ENCODE measurements at places on chromosomes 7 and 10.

DNA sequence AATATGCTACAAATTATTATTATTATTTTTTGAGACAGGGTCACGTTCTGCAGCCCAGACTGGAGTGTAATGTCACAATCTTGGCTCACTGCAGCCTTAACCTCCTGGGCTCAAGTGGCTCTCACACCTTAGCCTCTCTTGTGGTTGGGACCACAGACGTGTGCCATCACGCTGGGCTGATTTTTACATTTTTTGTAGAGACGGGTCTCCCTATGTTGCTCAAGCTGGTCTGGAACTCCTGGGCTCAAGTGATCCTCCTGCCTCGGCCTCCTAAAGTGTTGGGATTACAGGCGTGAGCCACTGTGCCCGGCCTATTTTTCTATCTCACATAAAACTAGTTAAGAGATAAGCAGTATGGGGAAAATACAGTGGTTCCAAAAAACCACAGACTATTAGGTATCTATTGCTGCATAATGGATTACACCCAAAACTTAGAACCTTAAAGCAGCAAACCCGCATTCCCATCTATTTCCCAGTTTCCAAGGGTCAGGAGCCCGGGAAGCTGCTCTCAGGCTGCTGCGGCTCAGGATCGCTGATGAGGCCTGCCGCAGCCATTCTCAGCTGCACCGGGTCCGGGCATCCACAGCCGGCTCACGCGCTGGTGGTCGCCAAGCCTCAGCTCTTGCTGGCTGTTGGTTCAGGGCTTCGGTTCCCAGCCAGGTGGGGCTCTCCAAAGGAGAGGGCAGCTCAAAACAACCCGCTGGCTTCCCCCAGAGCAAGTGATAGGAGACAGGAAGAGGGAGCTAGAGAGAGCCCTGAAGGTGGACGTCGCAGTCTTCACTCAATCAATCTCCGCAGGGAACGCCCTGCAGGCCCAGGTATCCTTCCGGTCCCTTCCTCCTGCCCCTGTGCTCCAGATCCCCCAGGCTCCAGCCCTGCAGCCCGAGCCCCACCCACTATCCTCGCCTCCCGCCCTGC lies 128.2 kb downstream of the UBE2H start:
- DNase-seq: no peak

GRCh38 chr10:27626890-27627289 lies 118.7 kb downstream of the MKX start:
- DNase-seq: no peak

GRCh38 chr10:19762026-19762425 lies 54.2 kb upstream of the PLXDC2 start:
- no peak for DNase-seq

DNA sequence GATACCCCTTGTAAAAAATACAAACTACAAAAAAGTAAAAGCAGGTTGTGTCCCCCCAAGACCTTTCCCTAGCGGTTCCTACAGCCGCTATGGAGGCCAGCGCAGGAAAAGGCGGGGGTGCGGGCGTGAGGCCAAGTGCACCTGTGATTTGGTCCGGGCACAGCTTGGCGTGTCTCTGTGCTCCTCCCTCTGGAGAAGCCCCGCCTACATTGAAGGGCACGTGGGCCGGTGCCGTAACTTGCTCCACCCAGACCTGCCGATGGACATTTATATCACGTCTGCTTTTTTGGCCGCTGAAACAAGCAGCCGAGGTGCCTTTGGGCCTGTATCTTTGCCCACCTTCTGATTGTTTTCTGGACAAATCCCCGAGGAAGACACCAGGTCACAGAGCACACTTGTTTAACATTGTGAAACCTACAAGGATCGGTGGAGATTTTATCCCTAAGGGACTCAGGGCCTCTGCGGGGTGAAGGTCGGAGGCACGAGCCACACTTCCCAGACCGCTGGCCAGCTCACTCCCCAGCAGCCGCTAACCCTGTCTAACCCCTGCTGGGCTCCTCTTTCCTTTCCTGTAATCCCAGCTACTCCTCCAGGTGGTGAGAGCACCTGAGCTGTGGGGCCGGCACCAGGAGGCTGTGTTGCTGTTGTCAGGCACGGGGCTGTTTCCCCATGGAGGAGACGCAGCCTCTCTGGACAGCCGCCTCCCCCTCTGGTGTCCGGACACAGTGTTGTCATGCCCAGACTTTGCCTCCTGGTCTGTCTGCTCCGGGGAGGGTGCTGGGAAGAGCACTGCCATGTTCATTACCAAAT lies 18.8 kb upstream of the INPP5A start:
- DNase-seq: no peak

DNA sequence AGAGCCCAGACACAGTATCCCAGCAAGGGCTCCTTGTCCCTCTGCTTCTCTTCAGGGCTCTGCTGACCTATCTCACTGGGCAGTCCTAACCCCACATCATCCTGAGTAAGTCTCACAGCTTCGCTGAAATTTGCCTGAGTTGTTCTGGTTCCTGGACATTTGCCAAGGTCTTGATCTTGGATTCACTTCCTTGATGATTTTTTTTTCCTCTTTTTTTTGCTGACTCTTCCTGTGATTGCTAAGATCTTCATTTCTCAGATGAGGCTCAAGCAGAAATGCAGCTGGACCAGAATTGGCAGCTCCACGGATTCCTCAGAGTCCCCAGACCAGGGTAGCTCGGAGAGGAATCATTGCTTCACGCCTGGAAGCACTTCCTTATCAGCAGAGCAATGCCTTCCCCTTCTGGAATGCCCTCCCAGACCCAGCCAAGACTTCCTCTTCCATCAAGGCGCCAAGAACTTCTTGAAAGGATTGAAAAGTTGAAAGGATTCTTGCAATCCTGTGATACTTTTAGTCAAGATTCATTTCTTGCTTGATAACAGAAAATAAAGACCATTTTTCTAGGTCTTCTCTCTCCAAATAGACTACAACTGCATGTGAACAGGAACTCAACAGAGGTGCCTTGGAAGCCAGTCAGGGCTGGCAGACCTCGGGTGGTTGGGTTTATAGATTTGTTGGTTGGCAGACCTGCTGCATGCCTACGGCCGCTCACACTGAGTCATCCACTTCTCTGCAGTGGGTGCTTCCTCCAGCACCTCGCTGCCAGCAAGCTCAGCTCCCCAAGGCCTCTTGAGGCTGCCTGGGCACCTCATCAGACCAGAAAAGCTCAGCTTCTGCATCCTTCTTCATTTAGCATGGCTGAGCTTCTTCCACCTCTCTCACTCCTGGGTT lies 8.8 kb upstream of the AFAP1L2 start:
- no peak for DNase-seq

DNA sequence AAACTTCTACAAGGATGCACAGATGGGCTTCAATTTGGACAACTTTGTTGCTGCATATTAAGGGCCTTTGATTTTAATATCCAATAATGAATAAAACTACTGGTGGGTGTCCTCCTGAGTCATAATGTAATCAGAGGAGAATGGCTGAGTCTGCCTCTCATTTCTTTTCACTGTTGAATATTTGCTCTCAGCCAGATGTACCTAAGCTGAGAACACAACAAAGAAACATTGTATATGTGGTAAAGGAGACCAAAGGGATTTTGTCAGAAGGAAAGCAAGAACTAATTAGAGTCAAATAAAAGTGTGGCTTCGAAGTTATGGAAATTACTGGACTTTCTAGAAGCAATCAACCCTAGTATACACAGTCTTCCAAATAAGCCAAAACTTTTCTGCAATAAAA lies 131.0 kb upstream of the BET1 start:
- no peak for DNase-seq

DNA sequence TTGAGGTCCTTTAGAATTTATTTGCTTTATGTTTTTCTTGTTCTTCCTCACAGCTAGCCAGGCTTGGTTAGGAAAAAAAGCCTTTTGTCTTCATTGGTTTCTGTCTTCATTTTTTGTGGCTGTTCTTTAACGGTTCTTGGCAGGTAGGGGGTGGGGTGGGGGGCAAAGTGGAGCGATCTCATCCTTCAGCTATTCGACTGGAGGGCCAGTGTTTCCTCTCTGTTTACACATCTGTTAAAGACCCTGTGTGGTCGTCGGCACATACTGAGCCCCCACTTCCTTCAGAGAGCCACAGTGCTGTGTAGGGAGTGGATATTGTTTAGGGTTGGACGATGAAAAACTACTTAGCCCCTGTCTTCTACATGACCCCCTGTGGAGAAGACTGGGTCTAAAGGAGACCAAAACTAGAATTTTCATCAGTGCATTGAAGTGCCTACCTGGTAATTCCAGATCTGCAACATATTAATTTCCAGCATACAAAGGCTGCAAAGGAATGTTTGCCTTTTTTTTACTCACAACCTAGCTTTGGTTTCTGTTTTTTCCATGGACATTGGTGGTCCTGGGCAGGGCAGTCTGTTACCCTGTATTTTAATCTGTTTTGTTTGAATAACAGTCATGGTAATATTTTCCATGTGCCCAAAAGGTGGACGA lies 29.0 kb downstream of the PRPF18 start:
- DNase-seq: no peak

- no peak for DNase-seq
These were observed 8.0 kb upstream of the EPHA1 start for GRCh38 chr7:143416565-143417149.

DNA sequence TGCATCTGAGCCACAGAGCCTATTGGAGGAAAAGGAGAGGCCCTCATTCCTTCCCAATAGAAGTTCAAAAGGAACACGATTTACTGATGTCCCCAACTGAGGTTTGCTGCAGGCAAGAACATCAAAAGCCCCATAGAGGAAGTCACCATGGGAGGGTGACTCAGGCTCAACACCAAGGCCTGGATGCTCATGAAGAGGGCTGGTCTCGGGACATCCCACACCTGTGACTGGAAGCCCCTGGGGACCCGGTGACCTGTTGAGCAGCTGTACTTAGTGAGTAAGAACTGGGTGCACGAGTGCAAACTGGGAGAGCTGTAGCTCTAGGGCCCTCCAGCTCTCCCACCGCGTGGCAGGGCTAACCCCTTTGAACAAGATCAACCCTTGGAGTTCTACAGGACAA lies 38.0 kb downstream of the CYTH3 start:
- no peak for DNase-seq

GRCh38 chr10:78312197-78313047 lies 278.8 kb downstream of the RPS24 start:
- DNase-seq: no peak

DNA sequence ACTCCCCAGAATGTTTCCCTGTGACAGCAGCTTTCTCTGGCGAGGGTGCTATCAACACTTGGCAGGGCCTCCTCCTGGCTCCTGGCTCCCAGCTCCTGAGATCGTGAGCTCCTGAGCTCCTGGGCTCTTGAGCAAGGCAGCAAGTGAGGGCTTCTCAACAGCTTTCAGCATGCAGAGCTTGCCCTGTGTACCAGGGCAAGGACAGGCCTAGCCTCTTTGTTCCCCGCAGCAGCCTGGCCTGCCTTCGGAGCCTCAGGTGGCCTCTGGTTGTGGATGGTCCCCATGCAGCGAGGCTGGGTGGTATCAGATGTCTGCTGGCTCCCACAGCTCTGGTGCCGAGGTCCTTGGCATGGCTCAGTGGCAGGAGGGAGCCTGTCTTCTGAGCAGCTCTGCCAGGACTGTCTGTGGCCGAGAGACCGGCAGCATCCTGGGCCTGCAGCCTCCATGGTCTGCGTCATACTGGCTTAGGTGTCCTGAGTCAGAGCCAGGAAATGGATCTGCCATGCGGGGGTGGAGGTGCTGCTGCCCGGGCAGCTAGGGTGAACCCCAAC lies 44.2 kb downstream of the ZMIZ1 start:
- no peak for DNase-seq

GRCh38 chr10:108434559-108435252 lies 1270.2 kb upstream of the SORCS1 start:
- no peak for DNase-seq

DNA sequence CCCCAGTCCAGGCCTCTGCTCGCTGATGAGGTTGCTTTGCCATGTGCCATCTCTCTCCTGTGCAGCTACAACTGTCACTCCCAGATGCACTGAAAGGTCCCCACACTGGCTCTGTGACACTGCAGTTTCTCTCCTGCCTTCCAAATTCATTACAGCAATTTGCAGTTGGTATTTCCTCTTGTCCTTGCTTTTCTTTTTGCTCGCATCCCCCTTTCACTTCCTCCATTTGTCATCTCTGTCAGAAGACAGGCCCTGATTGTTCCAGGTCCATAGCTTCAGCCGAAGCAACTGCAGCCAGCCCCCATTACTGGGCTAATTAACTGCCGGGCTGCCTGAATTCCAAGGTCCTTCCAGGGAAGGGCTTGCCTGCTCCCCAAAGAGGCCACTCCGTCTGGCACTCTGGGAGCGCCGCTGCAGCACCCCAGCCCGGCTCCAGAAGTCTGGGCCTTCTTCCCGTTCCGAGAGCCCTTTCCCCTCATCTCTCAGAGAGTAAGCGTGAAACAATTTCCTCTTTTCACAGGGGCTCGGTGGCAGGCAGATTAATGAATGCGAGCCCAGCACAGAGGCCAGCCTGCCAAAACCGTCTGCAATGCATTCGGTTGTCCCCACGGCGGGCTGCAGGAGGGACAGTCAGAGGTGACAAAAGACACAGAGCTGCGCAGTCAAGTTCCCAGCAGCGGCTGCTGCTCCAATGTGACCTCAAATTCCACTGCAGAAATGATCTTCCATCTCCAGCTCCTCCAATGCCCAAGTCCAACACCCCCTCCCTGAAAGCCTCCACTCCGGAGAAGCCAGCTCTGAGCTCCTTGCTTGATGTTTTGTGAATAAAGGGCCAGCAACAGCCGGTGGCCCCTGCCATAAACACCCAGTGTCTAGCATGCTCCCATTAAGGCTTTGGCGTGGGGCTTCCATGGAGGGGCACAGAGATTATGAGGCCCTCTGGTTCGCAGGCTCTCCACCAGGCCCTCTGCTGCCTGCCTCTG lies 279.4 kb upstream of the HABP2 start:
- DNase-seq: no peak

DNA sequence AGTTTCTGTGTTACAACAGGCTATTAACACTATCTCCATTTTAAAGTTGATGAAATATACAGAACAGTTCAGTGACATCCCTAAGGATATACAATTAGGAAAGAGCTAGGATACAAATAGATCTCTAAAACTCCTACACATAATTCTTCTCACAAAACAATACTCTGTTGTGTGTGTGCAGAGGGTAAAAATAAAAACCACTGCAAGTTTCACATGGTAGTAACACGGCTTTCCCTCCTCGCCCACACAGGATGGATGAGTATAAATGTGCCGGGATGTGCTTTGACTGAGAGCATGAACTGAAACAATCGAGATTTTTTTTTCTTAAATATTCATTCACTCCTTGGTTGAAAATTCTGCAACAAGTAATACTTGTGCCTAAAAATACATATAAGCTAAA lies 131.5 kb upstream of the C1QL3 start:
- DNase-seq: no peak

- DNase-seq: no peak
These were observed 13.1 kb upstream of the ZMIZ2 start for GRCh38 chr7:44735403-44736165.

DNA sequence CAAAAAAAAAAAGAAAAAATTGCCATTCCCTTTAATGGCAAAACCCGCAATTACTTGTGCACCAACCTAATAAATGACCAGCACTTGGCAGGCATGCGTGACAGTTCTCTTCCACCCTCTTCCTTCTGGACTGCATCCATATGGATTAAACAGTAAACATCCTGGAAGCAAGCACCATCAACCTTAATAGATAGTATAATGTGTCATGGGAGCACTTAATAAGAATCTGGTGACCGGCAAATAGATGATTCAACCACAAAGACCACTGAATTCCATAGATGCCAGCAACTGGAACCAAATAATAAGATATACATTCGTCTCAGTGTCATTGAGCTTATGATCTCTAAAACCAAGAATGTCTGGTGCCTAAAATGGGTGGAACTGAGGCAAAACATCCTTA lies 610.2 kb downstream of the CALN1 start:
- DNase-seq: no peak

All from effector CD4-positive, alpha-beta T cell (primary cell).